ENCODE measurements at places on chromosomes 1 and 21.

GRCh38 chr1:234971586-234972297 is 156.9 kb downstream of the TOMM20 start:
- DNase-seq = peak; percentile 24

DNA sequence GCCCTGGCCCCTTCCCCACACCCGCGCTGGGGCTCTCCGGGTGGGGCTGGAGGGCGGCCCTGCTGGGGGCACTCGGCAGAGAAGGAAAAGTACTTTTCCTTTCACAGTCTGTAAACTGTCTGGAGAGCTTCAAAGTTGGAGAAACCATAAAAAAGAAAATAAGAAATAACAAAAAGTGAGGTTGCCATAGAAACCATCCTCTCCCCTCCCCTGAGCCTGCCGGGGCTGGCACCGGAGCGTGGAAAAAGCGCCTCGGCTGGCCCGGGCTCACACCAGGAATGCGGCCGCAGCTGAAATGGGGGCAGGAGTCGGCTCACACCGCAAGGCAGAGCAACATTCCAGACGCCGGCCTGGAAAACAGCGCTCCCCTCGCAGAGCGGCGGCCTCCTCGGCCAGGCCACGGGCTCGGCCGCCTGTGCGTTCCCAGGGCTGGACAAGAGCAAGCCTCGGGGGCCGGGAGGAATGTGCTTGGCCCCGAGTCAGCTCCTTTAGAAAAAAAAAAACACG is 69.2 kb downstream of the MORN1 start:
- no peak for DNase-seq

DNA sequence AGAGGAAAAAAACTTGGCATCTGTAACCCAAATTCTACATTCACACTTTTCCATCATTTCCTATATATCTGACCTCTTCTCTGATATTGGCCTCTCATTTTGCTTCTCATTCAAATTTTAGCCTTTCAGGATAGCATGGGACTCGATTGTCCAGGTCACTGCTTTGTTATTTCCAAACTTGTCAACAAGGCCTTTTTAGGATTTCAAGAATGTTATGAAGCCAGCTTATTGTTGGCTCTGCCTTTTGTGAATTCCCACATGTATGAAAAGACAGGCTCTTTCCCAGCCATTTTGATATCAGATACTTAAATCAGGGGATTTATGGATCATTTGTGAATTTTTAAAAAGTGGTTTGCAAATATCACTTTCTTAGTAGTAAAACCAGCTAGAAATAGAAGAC is 663.5 kb downstream of the NCAM2 start:
- DNase-seq = no peak

- no peak for DNase-seq
Observed at GRCh38 chr1:166937329-166937728, 38.0 kb downstream of the ILDR2 start.

DNA sequence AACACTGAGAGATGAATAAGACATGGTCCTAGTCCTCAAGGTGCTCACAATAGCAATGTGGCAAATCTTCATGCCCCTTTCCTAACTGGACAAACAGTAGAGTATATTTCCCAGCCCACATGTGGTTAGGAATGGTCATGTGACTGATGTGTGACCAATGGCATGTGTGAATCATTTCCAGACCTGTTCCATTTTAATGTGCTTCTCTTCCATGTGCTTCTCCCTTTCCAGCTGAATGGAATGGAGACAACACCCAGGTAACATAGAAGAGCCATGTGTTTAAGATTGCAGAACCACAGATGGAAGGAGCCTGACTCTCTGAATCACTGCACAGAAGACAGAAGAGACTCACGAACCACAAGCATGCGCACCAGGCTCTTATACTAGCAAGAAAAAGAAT is 409.9 kb upstream of the NFIA start:
- DNase-seq = no peak

- DNase-seq = no peak
Observed at GRCh38 chr1:98949621-98950020, 55.0 kb downstream of the PLPPR5 start.

DNA sequence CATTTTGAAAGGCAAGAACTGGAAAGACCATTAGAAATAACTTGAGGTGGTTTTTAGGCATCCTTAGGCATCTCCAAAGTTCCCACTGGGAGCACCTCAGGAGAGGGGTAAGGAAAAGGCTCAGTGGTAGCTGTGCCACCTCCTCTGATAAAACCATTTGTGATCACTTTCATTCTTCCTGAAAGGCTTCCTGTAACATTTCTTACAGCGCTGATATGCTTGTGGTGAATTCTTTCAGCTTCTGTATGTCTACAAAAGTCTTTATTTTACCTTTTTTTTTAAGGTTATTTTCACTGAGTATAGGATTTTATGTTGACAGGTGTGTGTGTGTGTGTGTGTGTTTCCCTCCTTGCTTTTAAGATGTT is 54.8 kb downstream of the VANGL2 start:
- no peak for DNase-seq

- DNase-seq = no peak
Observed at GRCh38 chr21:33762803-33763581, 120.7 kb downstream of the ITSN1 start.

DNA sequence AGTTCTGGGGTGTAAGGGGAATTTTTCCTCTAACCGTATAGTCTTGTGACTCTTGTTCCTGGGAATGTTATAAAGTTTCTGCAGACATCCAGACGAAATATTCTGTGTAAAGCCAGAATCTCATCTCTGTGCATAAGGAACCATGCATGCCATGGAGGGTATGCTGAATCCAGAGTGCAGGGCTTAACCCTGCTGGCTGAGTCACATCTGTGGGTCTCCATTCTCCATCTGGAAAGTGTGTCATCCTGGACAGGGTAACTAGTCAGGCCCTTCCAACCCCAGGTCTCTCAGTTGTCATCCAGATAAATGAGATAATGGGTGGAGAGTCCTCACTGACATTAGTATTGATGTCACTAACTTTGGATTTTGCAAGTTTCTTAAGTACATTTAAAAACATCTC is 48.8 kb downstream of the ATP5PO start:
- no peak for DNase-seq
